ENCODE measurements at places on chromosomes 16 and 17.

- no peak for DNase-seq
Measured at GRCh38 chr17:29018788-29019474, 13.1 kb upstream of the SEZ6 start.

DNA sequence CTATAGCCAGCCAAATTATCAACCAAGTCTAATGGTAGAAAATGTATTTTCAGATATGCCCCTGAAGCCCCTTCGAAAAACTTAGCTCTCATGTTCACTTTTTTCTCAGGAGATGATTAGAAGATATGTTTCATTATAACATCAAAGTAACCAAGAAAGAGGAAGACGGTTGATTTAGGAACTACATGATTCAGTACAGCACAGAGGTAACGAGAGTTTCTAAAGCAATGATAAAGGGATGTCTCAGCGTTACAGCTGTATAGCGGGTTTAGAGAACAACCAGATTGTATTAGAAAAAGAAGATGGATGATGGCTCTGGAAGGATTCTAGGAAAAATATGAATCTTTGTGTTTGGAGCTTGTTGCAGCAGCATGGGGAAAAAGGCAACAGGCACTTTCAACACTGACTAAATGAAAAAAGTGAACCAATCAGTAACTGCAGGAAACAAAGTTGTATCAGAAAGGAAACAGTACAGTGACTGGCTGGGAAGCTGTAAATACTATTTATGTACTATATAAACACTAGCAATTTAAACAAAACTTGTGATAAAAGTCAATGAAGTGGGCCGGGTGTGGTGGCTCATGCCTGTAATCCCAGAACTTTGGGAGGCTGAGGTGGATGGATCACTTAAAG, 21.5 kb downstream of the MBTD1 start:
- no peak for DNase-seq

GRCh38 chr17:62797959-62798358, 10.2 kb downstream of the MARCHF10 start:
- DNase-seq: no peak

DNA sequence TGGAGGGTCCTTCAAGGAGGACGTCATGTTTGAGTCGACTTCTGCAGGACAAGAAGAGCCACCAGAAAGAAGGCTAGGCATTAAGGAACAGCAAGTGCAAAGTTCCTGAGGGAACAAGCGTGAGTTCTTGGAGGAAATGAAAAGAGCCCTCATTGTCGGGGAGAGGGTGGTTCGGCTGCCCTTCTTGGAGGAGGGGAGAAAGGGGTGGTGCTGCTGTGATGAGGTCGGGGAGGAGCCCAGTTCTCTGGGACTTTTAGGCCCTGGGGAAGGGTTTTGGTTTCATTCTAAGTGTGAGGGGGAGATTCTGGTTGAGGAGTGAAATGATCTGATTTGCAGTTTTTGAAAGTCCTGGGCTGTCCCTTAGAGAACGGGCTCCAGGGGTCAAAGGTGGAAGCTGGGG, 4.1 kb downstream of the BICDL2 start:
- DNase-seq: no peak

GRCh38 chr16:83898463-83899271, at the start of gene MLYCD:
Gene MLYCD, plus strand, starts transcription at chr16:83899115. Its CDS starts 30 bp downstream, at chr16:83899145.
- peak; percentile 56 for DNase-seq

- DNase-seq: no peak
Measured at GRCh38 chr16:76816475-76816874, 374.5 kb upstream of the MON1B start.

DNA sequence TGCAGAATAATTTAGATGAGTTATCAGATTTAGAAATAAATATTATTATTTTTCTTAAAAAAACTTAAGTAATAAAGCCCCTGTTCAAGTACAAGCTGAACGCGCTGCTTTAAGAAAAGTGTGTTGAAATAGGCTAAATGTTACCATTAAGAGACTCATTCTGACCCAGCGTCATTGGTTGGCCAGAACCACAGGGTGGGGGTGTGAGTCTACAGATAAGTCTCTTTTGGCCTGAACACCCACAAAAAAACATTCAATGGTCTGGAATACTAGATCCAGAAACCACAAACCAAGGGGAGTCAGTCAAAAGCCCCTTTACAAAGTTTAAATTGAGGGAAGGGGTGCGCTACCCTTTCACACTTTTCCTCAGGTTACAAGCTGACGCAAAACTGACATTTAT, 776.1 kb downstream of the KCNJ2 start:
- peak; percentile 33 for DNase-seq

- DNase-seq: no peak
Measured at GRCh38 chr16:74202009-74202408, 94.6 kb upstream of the PSMD7 start.

- no peak for DNase-seq
Measured at GRCh38 chr17:29347831-29348629, 42.1 kb upstream of the TAOK1 start.

GRCh38 chr17:50638606-50638965, 3.9 kb downstream of the ABCC3 start:
- no peak for DNase-seq

GRCh38 chr16:71297341-71297634, 8.1 kb upstream of the CMTR2 start:
- DNase-seq: peak; percentile 33

DNA sequence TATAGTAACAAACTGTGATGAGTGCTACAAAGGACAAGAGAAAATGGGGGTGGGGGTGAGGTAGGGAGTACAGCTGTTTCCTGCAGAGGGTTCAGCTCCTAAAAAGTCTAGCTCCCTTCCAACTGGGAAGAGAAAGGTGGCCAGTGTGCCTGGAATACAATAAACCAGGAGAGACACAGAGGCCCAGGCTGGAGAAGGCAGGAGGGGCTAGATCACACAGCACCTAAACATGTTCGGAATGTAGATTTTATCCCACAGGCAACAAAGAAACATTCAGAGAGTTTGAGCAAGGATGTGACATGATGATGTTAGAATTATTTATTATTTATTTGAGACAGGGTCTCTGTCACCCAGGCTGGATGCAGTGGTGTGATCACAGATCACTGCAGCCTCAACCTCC, 10.2 kb downstream of the TEX2 start:
- DNase-seq: no peak

DNA sequence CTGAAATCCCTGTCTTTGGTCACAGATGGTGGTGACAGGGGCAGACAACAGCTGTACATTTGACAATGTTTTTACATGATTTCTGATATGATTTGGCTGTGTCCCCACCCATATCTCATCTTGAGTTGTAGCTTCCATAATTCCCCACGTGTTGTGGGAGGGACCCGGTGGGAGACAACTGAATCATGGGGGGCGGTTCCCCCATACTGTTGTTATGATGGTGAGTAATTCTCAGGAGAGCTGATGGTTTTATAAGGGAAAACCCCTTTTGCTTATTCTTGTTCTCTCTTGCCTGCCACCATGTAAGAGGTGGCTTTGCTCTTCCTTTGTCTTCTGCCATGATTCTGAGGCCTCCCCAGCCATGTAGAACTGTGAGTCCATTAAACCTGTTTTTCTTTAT, 353.9 kb downstream of the CPPED1 start:
- no peak for DNase-seq

DNA sequence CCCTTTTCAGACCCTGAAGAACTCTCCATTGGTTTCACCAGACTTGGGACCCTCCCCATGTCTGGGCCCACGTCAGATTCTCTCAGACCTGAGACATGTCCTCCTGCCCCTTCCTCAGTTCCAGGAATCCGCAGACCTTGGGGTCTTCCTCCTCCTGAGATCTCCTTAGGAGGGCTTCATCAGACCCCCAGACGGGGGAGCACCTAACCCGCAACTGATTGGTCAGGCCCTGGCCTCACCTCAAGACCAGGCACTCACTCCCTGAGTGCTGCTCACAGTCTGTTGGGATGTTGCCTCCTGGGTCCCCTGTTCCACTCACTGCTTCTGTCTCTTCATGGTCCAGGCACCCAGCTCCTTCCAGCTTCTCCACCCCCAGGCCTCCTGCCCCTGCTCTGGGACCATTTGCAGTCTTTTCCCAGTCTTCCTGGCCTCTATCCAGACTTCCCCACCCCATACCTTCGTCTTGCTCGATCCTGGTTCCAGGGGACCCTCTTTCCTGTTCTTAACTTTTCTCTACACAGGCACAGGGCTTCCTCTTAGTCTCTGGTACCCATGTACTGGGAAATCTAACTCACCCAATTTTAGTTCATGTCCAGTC, 1.2 kb downstream of the GID4 start:
- DNase-seq: no peak

- no peak for DNase-seq
Measured at GRCh38 chr16:78256686-78257375, 157.4 kb downstream of the WWOX start.

DNA sequence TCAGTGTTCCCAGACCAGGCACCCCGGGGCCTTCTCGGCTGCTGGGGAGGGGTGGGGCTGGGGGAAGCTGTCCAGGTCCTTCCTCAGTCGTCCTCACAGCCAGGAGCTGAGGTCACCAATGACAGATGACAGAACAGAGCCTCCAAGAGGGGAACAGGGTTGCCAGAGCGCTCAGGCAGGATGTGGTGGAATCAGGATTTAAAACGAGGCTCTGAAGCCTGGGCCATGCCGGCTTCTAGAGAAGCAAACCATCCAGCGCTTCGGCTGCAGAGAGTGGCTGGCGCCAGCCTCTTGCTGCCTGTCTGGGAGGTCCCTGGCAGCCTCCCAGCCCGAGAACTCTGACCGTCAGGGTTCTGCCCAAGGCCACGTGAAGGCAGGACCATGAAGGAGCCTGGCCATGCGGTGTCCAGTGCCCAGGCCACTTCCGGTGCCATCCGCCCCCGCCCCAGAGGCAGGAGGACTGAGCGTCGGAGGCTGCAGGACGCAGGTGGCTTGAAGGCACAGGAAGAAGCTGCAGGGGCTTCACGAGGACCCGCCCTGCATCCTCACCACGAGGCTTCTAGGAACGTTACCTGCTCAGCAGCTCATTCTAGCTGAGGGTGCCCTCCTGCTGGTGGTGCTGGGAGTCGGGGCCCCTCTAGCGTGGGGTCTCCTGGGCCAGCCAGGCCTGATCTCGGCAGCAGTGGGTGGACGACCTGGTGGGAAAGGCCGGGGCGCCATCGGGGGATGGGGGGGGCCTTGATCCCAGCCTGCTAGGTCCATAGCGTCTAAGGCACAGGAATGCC, 78.5 kb downstream of the KLHDC4 start:
- no peak for DNase-seq

DNA sequence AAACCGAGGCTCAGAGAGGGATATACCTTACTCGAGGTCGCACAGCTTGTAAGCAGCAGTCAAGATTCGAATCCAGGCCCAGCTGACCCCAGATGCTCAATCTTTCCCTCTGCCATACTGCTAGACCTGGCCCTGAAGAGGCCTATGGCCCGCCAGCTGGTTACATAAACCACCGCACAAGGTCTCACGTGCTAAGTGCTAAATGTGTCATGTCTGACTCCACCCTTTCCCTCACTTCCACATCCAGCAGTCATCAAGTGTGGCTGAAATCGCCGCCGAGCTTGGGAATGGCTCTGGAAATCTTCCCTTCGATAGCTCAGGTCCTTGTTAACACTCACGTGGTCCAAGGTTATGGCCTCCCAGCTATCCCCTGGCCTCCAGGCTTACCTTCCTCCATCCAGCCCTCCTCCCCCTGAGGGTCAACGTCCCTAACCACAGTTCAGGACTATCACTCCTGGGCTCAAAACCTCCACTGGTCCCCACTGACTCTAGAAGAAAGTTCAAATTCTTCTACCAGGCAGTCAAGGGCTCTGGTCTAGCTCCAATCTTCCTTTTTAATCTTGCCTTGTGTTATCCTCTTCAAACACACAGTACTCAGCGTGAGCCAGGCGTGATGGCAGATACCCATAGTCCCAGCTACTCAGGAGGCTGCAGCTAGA, 3.5 kb downstream of the ZBTB4 start:
- no peak for DNase-seq

DNA sequence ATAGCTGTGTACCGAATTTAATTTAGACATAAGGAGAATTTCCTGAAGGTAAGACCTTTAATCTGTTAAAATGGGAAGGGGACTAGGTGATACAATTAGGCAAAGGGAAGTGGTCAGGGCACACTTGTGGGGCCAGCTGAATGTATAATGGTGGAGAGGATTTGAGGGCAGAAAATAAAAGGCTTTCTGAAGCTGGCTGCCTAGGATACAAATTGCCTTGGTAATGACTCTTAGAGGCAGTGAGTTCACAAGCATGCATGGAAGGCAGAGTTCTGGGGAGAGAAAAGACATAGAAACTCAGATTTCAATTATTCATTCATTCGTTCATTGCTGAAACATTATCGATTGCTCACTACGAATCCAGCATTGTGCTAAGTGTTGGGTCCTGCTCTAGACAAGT, 12.4 kb upstream of the NFAT5 start:
- no peak for DNase-seq

DNA sequence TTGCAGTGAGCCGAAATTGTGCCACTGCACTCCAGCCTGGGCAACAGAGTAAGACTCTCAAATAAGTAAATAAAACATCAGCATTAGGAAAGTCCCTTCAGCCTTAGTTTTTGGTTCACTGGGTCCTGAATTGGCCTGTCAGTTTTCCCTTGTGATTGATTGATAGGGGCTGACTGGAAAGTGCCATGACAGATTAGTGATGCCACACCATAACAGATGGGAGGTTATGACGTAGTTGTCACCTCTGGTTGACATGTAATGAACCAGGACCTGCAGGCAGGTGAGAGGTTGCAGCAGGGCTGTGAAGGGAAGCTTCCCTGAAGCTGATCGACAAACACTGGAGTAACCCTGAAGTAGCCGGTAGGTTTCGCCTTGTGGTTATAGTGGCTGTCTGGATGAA, 41.8 kb downstream of the CDH3 start:
- no peak for DNase-seq

DNA sequence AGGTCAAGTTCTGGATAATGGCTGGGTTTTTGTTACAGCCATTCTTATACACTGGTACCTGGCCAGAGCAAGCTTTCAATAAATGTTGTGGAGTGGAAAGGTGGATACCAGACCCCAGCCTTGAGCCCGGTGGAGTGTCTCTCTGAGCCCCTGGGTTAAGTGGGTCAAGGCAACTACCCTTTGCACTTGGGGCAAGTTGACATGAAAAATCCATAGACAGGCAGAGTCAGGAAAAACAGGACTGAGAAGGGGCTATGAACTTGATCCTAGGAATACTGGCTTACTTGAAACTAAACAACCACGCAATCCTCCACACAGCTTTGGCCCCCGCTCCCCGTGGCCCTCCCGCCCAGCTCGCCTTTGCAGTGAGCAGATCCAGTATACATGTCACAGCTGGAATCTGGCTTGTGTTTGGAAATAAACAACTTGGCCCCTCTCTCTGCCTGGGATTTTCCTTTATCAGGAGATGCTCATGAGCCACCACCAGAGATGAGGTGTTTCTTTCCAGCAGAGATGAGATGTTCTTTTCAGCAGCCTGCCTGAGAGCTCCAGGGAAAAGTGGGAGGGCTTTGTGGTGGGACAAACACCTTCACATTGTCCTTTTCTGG, 65.9 kb downstream of the KSR1 start:
- DNase-seq: no peak

Data from SK-MEL-5 (cell line).